ENCODE measurements at places on chromosomes 2 and 18.

GRCh38 chr2:33214436-33214835 is 262.0 kb upstream of the RASGRP3 start:
- DNase-seq, result no peak

GRCh38 chr2:182324665-182325064 is 102.2 kb downstream of the PDE1A start:
- no peak for DNase-seq

DNA sequence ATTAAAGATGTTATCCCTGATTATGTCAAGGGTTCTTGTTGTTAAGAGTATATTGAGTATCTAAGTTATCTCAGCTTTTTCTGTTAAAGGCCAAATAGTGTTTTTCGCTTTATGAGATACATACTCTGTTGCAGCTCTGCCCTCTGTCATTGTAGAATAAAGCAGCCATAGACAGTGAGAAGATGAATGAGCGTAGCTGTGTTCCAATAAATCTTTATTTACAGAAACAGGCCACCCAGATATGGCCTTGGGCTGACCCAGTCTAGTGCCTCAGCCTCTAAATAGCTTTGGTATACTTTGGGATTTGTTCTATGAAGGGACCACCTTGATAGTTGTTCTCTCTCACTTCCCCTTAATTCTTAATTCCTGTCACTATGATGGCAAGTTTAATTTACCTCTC is 72.8 kb upstream of the EML6 start:
- no peak for DNase-seq

DNA sequence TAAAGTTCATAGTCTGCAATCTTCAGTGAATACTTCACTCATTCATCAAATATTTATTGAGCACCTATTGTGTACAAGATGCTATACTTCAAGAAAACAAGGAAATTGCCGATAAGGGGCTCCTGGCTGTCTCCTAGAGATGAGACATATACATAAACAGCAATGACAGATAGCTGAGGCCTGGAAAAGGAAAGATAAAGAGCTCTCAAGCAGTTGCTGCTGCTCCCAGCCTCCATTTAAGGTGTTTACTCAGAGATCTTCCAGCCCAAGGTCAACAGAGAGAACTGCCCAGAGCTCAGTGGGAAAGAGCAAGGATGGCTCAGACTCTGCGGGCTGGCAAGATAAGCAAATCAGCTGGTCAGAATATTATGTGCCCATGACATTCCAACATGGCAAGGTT is 3.3 kb upstream of the SLC14A2 start:
- no peak for DNase-seq

DNA sequence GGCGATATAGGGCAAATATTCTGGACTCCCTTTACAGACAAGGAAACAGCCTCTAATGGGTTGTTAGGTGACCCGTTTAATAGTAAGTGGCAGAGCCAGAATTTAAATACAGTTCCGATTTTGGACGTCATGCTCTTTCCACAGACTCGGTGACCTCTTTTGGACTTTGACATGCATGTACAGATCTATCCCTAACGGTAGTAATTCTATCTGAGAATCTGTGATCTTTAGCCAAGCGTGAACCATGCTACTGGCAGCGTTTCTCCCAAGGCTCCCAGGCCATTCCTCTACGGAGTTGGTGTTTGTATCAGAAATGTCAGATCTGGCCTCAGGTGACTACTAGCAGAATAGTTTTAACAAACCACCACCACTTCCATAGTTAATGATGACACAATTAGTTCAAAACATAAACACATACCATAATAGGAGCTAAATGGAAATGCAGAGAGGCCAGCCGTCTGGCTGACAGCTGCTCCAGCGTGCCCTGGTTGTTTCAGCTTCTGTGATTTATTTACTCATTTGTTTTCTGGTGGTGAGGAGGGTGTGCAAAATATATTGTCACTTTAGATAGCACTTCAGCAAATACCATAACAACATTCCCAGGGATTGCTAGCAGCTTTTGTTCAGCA is 304.6 kb upstream of the LYPD1 start:
- DNase-seq, result no peak

DNA sequence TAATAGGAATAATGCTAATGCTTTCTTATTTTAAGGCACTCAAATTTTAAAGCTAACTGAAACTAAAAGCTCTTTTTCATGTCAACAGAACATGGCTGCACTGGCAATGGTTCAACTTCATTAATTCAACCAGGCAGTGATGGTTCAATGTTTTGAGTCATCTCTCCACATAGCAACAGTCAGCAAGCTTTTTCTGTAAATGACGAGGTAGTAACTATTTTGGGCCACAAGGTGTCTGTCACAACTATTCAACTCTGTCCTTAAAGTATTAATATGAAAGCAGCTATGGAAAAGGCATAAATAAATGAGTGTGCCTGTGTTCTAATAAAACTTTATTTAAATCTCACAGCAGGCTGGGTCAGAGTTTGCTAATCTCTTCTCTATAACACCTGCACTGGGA is 1425.6 kb upstream of the PIK3C3 start:
- no peak for DNase-seq

GRCh38 chr18:12552879-12553242 is 105.0 kb downstream of the SPIRE1 start:
- no peak for DNase-seq

DNA sequence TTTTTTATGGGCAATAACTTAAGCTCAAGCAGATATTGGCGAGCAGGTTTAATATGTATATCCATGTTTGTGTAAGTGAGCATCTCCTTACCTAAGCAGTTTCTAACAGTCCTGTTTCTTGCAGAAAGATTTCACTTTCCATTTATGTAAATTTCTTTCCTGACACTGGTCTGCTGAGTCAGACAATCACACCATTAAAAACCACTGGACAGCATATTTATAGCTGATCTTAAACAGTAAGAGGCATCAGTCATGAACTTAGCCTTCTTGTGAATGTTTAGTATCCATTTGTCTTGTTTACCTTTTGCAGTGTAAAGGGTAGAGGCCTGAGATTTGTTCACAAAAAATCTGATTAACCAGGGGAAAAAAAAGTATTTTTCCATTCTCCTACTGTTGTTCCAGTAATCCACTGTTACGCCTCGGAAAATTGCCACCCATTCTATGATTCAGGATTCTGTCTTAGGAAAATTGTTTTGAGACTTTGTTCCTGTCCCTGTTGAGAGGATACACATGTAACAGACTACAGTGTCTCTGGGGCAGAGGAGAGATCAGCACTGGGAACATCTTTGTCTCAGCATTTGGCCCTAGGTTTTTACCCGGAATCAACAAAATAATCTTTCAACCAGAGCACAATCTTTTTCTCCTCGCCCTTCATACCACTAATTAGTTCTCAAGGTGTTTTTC is 521.0 kb upstream of the NRP2 start:
- no peak for DNase-seq

GRCh38 chr2:136030406-136030805 is 45.0 kb upstream of the DARS1 start:
- DNase-seq, result no peak

Measured in WERI-Rb-1 (cell line).